GM23248 (cell line): ENCODE measurements at places on chromosomes 5 and 9. TPM values are rescaled to one million over a fixed set of nuclear protein-coding genes. Genes with fewer than 3 reads are reported as not detected.

DNA sequence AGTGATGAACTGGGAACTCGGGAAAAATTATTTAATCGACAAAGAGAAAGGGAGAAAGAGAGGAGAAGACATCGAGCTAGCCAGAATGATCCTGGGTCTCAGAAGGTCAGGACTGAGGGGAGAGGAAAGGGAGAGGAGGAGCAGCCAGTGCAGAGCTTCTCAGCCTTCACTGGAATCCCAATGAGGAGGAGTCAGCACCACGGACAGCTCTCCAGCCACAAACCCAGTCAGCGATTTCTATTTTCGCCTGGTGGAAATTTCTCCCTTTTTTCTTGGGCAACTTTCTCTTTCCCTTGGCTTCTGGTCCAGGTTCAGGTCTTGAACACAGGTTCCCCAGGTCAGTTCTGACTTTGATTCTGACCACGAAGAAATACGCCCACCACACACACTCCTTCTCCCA lies 1.6 kb upstream of the BRINP1 start:
- no peak overlapping the region for H3K27ac ChIP-seq
- 0 out of 2 replicates have a peak, but pooled peaks cover 3% of the 10 kb centered on the region for H3K27me3 ChIP-seq
- no peaks in the 10 kb centered on the region for H3K36me3 ChIP-seq
- DNase-seq: peak; percentile 71
- H3K4me3 ChIP-seq: no peak overlapping the region
- H3K4me1 ChIP-seq: 0 out of 2 replicates have a peak, but pooled peaks cover 5% of the 10 kb centered on the region

DNA sequence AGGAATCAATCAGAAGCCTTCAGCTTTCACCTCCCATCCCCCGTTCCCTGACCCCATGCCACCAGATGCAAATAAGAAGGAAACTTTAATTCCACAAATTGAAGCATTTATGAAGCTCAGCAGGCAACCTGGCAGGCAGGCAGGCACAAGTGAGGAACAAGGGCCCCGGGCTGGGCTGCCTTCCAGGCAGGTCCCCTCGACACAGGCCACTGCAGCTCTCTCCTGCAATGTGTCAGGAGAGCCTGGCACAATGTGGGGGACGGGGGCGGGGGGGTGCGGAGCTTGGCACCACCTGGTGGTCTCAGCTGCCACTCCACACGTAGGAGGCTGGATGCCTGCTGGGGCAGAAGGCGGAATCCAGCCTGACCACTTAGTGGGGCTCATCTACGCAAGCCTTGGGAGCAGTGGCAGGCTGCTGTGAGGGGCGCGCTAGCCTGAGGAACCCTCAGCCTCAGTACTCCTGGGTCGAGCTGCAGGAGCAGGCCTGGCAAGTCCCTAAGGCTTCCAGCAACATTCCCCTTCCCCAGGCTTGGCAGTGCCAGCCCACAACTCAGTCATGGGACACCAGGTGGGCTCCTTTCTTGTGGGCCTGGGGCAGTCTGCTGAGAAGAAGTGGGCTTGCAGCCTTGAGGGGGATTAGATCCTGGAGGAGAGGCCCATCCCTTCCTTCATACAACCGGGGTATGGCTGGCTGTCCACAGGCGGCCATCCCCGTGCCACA lies 50.2 kb upstream of the KCNMB1 start:
- no peaks in the 10 kb centered on the region for H3K4me1 ChIP-seq
- no peak overlapping the region for H3K27ac ChIP-seq
- no peak for DNase-seq

DNA sequence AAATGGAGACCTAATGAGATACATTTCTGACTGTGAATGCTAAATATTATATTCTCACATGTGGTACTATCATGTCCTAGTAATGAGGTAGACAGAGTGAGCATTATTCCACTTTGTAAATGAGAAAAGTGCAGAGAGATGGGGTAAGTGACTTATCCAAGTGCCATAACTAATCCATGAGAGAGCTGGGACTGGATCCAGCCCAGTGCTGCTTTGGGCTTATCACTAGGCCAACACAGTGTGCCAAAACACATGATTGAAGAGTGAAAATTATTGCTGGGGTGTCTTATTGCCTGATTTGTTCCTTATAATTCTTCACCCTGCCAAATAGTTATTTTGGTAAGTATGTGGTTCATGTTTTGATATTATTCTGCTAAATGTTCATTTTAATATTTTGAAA lies 442.2 kb upstream of the GRAMD2B start:
- H3K4me1 ChIP-seq: no peaks in the 10 kb centered on the region
- no peaks in the 10 kb centered on the region for H3K36me3 ChIP-seq
- no peak overlapping the region for H3K4me3 ChIP-seq
- no peak for DNase-seq
- no peak overlapping the region for H3K27ac ChIP-seq

DNA sequence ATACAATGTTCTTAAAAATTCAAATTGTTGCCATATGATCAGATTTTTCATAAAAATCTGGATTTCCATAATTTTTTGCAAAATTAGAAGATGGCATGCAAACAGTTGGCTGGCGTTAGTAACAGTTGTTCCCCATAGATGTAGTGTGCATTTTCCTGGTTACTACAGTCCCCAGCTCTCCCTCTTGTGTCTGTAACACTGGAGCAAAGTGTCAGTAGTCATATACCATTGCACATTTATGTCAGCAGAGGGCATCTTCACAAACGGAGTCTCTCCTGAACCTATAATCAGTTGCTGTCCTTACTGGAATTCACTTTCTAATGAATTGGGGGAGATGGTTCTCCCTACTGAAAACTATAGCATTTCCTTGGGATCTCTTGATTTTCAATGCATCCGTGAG lies 44.7 kb upstream of the DMAC1 start:
- H3K27me3 ChIP-seq: no peaks in the 10 kb centered on the region
- no peaks in the 10 kb centered on the region for H3K36me3 ChIP-seq
- no peaks in the 10 kb centered on the region for H3K4me1 ChIP-seq
- DNase-seq: peak; percentile 18
- no peak overlapping the region for H3K27ac ChIP-seq

DNA sequence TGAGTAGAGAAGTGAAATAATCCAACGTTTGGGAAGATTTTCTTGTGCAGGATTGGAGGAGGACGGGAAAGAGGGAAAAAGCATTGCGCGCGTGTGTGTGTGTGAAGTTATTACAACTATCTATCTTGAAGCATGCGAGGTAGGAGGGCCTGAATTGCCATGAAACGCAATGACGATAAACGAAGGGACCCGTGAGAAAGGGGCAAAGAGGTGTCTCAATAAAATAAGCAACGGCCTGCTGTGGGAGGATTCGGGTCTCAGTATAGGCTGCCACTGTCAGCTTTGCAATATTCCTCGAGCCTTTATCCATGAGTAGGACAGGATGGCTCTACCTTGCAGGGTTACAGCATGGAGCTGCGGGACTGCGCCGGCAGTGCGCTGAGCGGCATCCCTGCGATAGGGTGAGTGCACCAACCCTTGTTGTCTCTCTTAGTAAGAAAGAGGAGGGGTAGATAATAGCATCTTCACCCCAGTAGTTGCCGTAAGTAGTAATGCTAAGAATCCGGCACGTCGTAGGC lies 631 bp upstream of the RCL1 start:
- H3K4me3 ChIP-seq: peak overlapping the region; percentile 95
- H3K36me3 ChIP-seq: no peaks in the 10 kb centered on the region
- peaks cover 6% of the 10 kb centered on the region; the same call in 1 of the 2 replicates for H3K4me1 ChIP-seq
- H3K27me3 ChIP-seq: no peaks in the 10 kb centered on the region
- no peak for DNase-seq

ANKRD20A1 gene
- total RNA-seq: not detected in 2 replicates

DDX4 gene
- not detected in 2 replicates for total RNA-seq

INSYN2B gene
- 43.2 and 50.7 TPM in 2 replicates for total RNA-seq

FOXD4L3 gene
- not detected in 2 replicates for total RNA-seq
